Liver (tissue), 10 donors: ENCODE measurements at places on chromosomes 6 and 20.

GRCh38 chr6:11542863-11543262 is 5.3 kb downstream of the TMEM170B start:
- DNase-seq = no peak

DNA sequence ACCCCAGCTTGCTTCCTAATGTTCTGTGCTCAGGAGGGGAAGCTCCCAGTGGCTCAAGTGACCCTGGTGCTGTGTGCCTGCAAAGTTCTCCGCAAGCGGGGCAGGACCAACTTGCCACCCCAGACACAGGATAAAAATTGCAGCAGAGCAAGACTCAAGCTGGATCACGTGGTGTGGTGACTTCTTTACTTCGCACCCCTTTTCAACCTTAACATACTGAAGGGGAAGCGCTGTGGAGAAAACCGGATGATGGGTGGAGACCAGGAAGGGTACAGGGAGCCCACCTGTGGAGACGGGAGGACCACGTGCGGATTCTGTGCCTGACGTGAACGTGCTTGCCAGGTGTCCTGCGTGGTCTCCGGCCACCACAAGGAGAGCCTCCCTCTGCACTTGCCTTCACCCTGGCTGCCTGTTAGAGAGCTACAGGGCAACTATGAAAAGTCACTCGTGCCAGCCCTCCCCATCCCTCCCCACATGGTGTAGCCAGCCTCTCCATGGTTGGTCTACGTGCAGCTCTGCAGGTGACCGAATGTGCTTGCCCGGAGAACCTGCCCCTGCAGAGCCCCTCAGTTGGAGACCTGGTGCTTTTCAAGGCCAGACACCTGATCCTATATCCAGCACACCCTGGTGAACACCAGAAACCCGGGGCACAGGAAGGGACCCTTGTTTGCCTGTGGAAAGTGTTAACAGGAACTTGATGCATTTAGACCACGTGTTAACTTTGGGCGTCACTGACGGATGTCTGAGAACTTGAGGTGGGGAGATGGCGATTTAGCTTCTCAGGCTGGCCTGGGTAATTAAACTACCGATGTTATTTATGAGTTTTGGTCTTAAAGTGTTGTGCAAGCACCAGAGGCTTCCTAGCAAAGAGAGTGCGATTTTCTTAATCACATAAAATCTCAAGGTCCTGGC is 23.9 kb upstream of the DACT2 start:
- DNase-seq = no peak

DNA sequence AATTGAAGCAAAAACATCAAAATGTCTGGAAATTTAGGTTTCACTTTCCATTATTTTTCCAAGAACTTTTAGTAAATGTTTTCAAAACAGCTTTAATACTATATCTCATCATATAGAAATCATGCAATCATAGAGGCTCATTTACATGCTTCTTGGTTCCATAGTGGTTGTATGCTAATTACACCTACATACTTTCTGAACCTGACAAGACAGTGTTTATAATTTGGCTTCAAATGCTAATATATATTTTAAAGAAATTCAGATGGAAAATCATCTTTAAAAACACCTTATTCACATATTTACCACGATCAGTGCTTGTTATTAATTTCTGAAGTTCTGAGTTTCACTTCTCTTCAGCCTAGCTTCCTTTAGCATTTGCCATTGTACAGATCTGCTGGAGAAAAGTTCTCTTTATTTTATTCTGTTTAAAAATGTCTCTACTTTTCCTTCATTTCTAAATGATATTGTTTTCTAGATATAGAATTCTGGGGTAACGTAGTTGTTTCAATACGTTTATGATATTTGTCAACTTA is 89.9 kb downstream of the PLCB1 start:
- DNase-seq = no peak

GRCh38 chr6:36912030-36912454 is 26.3 kb downstream of the C6orf89 start:
- no peak for DNase-seq

GRCh38 chr6:167125410-167125809 is 2.5 kb downstream of the CCR6 start:
- DNase-seq = no peak
